Stimulated activated CD4-positive, alpha-beta T cell treated with anti-CD3 and anti-CD28 coated beads, Interleukin-4, amount 100 ng/mL, for 48 hours (primary cell): ENCODE measurements at places on chromosomes 12 and 14.

DNA sequence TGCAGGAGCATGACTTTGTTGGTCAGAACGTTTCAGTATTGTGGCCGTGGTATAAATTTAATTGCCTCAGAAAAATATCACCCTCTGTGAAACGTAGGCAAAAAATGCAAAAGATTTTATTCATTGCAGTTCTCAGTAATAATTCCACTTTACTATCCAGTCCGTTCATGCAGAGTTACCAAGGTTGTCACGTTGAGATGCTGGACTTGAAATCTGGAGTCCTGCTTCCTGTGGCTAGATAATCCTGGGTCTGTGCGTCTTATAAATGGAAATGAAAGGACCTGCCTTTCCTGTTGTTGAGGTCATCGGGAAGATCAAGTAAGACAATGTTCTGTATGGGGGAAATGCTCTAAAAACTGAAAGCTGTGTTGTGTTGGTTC is 1.3 kb upstream of the AVPR1A start:
- no peak for DNase-seq

DNA sequence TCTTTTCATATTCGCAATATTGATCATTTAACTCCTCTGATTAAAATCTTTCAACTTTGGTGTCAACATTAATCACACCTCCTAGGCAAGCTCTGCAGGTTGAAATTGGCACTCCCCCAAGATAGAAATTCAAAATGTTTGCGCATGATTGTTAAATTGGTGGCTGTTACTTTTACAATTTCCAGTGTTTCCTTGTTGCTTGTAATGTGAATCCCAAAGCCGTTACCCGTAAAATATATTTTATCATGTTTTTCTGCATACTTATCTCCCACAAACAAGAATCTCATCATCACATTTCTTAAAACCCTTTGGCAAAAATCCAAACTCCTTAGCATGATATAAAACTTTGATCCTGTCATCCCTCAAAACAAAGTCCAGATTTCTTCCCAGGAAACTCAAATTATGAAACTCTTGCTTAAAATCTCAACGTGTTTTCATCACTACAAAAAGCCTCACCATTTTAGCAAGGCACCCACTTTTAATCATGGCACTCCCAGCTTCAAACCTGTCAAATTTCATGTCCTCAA is 14.7 kb downstream of the RTL1 start:
- no peak for DNase-seq

DNA sequence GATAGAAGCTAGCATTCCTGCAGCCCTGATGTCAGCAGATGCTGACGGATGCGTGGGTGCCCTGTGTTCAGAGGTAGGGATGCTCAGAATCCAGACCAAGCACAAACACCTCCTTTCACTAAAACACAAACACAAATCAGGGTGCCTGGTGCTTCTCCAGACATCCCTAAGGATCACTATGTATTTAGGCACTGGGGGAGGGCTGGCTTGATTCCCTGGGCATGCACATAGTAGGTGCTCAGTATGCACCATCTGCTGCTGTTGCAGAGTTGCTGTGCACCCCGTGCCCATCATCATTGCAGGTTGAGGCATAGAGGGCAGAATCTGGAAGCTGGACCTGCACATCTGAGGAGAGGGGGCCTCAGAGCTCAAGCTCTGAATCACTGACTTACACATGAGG is 114.8 kb downstream of the PHETA1 start:
- no peak for DNase-seq

DNA sequence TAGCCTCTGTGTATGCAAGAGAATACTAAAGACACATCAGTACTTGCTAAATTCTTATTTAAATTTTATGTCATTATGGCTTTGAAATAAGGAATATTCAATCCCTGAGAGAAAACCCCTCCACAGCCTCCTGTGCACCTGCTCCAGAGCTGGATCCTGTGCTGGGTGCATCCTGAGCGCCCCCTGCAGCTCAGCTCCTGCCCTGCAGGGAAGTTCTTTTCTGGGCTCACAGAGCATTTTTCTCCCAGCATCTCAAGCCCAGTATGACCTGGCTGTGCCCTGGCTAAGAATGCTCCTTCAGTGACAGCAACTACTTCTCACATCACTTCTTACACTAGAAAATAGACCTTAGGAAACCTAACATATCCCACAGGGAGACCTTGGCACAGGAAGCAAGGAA is 1211.7 kb downstream of the TMEM121 start:
- no peak for DNase-seq

- DNase-seq, result no peak
These were observed 63.4 kb upstream of the FUT8 start for GRCh38 chr14:65349100-65349499.

- no peak for DNase-seq
These were observed 43.6 kb upstream of the KCNH5 start for GRCh38 chr14:63088865-63089264.
